ENCODE measurements at places on chromosomes 16 and 17. TPM values are rescaled to one million over a fixed set of nuclear protein-coding genes. Genes with fewer than 3 reads are reported as not detected.

DNA sequence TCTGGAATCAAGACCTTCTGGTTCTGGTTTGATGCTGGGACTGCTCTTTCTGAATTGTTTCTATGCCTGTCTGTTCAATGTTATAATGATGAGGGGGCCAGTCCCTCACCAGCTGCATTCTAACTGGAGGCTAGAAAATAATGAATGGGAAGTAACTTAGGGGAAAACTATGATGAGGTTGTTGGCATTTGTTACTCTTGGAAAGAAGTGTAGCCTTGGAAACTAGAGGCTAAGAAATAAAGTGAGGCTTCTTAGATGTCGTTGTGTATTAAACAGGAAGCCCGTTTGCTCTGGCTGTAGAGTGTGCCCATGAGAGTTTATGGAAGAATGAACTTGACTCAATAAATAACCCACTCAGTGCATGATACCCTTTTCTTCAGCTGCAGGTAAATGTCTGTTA lies 140.8 kb downstream of the PRKCA start:
- DNase-seq: no peak

DNA sequence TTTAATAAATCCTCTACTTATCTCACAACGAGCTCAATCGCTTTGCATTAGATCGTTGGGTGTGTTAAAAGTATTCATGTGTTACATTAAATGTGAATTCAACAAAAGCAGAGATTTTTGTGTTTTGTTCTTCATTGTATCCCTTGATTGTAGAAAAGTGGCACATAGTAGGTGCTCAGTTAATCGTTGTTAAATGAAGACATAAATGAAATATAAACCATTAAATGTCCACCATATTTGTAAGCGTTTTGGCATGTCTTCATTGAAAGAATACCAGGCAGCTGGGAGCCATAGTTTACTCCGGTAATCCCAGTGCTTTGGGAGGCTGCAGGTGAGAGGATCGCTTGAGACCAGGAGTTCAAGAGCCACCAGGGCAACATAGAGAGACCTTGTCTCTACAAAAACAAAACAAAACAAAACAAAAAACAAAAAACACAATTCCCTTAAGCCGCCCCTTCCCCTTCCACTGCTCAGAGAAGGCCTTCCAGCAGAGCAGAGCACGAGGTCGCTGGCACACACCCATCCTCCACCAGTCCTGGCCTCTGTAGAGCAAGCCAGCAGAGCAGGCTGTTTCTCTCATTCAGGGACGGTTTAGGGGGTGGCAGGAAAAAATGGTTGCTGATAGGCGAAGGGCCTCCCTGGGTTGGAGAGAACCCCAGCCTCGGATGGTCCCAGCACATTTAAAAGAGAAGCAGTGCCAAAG lies 673 bp upstream of the CHD9 start:
- peak; percentile 9 for DNase-seq

GRCh38 chr16:13229039-13229438 lies 327.6 kb downstream of the SHISA9 start:
- no peak for DNase-seq

DNA sequence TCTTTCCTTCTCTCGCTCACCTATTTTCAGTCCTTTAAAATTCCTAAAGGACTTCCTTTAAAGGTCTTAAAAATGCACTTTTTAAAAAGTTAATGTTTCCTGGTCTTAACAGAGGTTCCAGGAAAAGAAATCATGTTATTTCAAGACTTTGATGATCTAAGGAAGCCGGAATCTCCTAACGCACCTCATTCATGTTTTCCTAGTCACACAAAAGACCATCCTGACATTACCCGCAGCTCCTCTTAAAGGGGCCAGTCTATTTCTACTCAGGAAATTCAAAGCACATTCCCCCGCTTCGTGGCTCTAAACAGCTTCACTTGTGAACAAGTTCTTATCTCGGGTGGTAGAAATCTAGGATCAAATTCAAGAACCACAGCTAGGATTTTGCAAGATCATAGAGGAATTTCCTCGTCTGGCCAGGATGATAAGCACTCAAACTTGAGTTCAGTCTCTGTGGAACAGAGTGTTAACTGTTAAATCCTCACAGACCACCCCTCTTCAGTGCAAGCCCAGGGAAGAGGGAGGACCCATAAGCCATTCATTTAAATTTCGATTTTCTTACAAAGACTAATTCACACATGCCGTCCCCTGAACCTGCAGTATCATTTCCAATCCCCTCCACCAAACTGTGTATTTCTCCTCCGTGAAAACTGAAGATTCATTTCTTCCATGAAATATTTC lies 137.1 kb upstream of the AXIN2 start:
- DNase-seq: peak; percentile 20

SLFN12 gene
- total RNA-seq: 24.3 TPM

SEZ6L2 gene
- total RNA-seq: 2.6 TPM
